ENCODE measurements at places on chromosomes 12 and 14. TPM values are rescaled to one million over a fixed set of nuclear protein-coding genes. Genes with fewer than 3 reads are reported as not detected.

The KRT75 gene
- total RNA-seq, result not detected

The KCNA5 gene
- 0.80 TPM for total RNA-seq

The CHST11 gene
- total RNA-seq, result 15.0 TPM

The TPH2 gene
- not detected for total RNA-seq

The LALBA gene
- not detected for total RNA-seq

The PALS1 gene
- total RNA-seq, result 43.0 TPM

The RERG gene
- 34.0 TPM for total RNA-seq

The INHBE gene
- total RNA-seq, result not detected

GRCh38 chr12:5900076-5900475, 45.0 kb downstream of the ANO2 start:
- no peak overlapping the region for H3K4me3 ChIP-seq
- H3K27ac ChIP-seq, result no peak overlapping the region
- no peak for DNase-seq
- no peaks in the 10 kb centered on the region for H3K36me3 ChIP-seq

DNA sequence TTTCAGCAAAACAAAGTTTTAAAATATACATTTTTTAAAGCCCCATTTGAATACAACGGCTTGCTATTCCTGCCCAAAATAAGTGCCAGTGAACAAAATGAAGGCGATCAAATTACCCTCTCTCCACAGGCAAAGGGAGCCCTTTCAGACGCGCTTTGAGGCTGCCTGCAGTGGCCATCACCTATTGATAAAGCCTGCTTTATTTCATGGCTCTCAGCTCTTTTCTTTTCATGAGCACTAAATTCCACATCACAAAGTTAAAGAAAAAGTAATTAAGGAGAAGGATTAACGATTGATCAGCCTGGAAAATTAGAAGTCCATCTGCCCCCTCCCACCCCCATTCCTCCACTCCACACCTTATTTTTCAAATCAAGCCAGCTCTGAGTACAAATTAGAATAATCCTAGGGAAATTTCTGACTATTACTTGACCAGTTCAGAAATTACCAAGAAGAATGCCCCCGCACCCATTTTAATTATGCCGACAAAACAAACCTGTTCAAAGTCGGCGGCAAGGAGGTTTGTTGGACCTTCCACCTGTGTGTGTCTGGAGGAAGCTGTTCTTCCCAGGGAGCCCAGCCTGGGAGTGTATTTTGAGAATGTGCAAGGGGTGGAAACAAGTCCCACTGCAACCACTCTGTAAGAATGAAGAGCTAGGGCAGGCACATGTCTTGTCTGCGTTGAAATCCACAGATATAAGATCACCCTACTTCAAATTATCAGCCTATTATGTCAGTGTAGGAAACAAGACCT, 64.2 kb upstream of the RIC8B start:
- H3K27me3 ChIP-seq, result no peaks in the 10 kb centered on the region
- no peak for DNase-seq
- H3K4me3 ChIP-seq, result no peak overlapping the region
- H3K36me3 ChIP-seq, result no peaks in the 10 kb centered on the region
- no peak overlapping the region for H3K27ac ChIP-seq

DNA sequence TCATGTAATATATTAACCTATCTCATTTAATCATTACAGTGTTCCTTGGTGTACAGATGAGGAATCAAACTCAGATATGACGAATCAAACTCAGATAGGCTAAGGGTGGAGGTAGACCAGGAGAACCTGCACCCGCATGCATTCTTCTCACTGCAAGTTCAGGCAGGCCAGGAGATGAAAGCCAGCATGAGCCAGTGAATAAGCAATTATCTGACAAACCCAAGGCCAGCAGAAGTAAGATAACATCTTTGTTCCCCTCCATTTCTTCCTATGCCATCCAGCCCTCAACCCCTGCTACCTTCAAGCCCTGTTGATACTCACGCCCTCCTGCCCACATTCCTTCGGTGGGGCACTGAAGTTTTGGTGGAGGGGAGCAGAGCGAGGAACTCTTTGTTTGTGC, 152.2 kb downstream of the ETV6 start:
- no peak overlapping the region for H3K4me3 ChIP-seq
- no peak overlapping the region for H3K27ac ChIP-seq
- peaks cover 7% of the 10 kb centered on the region for H3K36me3 ChIP-seq
- no peaks in the 10 kb centered on the region for H3K27me3 ChIP-seq

DNA sequence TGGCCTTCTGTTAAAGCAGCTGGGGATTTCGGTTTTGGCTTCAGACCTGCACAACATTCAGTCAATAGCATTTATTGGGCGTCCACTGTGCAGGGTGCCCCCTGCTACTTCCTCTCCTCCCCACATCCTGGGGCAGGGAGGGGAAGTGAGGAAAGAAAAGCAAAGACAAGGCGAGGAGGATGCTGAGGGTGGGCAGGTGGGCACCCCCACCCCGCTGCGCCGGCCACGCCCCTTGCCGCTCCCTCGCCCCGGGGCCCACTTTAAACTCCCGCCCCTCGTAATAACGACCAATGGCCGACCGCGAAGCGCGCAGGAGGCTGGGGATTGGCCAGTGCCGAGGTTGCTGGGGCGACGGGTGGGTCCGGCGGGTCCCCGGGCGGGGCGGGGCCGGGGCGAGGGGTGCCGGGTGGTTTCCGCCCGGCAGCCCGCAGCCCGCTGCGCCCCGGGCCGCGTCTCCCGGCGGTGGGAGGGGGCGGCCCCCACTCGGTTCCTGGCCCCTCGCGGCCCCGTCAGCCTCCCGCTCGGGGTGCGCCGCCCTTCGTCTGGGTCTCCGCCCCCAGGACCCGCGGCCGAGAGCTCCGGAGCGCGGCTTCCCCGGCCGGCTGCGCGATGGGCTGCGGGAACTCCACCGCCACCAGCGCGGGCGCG, at the start of gene C12orf75:
Gene C12orf75, plus strand, starts transcription at position 409 of the 648 bp plus-strand sequence. Its CDS starts 201 bp downstream, at position 610.
- peak; percentile 81 for DNase-seq
- peak within 1 kb of the TSS; percentile 11 for H3K27ac ChIP-seq
- no peaks in the 10 kb centered on the region for H3K36me3 ChIP-seq
- H3K27me3 ChIP-seq, result peaks cover 8% of the 10 kb centered on the region
- peaks cover 21% of the 10 kb centered on the region for H3K4me1 ChIP-seq
- peak within 1 kb of the TSS; percentile 78 for H3K4me3 ChIP-seq

GRCh38 chr12:62862259-62862881, 72.6 kb downstream of the PPM1H start:
- H3K4me3 ChIP-seq, result no peak overlapping the region
- peak overlapping the region; percentile 6 for H3K27ac ChIP-seq
- H3K36me3 ChIP-seq, result no peaks in the 10 kb centered on the region
- DNase-seq, result no peak
- peaks cover 52% of the 10 kb centered on the region for H3K4me1 ChIP-seq

DNA sequence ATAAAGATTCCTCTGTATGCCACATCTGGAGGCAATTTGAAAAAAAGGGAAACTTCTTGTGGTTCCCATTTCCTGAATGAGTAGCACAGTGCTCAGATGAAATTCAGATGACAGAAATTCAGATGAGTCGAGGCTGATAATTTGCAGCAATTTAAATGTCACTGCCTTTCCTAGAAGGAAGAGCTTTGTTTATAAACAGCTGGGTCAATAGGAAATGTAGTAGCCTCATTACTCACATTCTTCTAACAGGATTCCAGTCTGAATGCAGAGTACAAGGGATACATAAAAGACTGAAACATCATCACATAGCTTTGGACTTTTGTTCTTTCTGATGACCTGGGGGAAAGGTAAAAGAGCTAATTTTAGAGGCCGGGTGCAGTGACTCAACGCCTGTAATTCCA, 11.3 kb upstream of the DACT1 start:
- peaks cover 1% of the 10 kb centered on the region for H3K27me3 ChIP-seq
- peaks cover 34% of the 10 kb centered on the region for H3K4me1 ChIP-seq
- H3K4me3 ChIP-seq, result no peak overlapping the region
- H3K36me3 ChIP-seq, result no peaks in the 10 kb centered on the region
- no peak for DNase-seq

GRCh38 chr14:85041618-85042017, 488.3 kb upstream of the FLRT2 start:
- no peak overlapping the region for H3K27ac ChIP-seq
- H3K4me1 ChIP-seq, result peaks cover 29% of the 10 kb centered on the region
- H3K27me3 ChIP-seq, result no peaks in the 10 kb centered on the region

DNA sequence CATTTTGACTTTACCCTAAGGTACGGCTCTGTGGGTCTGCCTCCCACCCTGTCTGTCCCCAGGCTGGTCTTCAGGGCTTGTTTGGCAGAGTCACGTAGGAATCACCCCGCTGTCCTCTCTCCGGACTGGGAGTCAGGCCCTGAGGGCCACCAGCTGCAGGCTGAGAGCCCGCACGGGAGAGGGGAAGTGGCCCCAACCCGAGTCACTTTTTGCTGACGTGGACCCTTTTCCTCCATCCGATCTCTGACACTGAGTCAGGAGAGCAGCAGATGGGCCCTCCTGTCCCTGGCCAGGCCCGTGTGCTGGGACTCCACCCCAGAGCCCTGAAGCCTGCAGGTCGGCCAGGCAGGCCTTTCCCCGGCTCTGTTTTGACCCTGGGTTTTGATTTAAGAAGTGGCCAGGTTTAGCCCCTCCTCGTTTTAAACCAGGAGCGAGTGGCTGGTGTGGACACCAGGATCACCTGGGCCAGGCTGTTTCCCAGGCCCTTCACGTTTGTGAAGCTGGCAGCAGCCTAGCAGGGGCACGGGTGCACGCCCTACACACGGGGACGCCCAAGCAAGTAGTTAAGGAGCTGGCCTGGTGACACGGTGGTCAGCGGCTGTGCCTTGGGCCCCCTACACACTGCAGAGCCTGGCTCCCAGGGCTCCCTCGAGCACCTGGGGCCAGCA, 12.5 kb upstream of the TEX22 start:
- peaks cover 6% of the 10 kb centered on the region for H3K36me3 ChIP-seq
- H3K27me3 ChIP-seq, result no peaks in the 10 kb centered on the region
- no peak for DNase-seq

DNA sequence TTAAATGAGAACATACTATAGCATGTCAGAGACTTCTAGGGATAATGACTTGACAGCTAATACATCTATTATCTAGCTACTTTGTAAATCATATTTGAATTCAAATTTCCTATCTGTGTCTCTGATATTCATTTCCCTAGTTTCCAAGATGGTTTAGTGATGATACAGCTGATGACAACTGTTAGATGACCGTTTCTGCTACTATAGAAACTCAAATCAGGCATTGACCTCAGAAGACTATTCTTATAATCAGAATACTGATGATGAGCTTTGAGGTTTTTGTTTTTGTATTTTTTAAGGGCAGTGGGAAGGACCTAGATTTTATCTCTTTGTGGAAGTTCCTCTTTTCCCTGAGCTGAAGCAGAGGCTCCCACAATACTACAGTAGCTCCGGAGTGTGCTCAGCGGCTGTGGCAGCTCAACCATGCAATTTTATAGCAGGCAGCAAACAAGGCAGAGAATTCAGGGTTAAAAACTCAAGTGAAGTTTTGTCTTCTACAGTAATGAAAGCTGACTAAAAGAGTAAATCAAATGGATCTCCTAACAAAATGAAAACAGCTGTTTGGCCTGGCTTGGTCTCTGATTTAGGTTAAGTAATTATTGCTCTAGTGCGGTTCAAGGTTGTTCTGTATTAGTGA, 145.1 kb downstream of the SLC25A21 start:
- H3K4me3 ChIP-seq, result no peak overlapping the region
- peaks cover 5% of the 10 kb centered on the region for H3K4me1 ChIP-seq
- DNase-seq, result no peak
- no peaks in the 10 kb centered on the region for H3K27me3 ChIP-seq
- H3K36me3 ChIP-seq, result no peaks in the 10 kb centered on the region

DNA sequence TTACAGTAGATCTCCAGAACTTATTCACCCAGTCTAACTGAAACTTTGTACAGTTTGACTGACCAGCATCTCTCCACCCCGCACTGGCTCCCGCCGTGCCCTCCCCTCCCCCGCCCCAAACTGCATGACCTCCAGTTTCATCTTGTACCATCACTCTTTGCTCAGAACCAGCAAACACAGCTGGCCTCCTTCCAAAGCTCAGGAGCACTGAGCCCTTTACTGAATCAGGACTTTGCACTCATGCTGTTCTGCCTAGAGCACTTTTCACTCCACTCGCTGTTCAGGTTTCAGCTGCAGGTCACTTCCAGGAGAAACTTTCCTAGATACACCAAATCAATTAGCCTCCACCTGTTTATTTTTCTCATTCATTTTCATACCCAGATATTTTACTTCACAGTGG, 455.3 kb upstream of the PDE3A start:
- H3K36me3 ChIP-seq, result no peaks in the 10 kb centered on the region
- H3K27ac ChIP-seq, result no peak overlapping the region

DNA sequence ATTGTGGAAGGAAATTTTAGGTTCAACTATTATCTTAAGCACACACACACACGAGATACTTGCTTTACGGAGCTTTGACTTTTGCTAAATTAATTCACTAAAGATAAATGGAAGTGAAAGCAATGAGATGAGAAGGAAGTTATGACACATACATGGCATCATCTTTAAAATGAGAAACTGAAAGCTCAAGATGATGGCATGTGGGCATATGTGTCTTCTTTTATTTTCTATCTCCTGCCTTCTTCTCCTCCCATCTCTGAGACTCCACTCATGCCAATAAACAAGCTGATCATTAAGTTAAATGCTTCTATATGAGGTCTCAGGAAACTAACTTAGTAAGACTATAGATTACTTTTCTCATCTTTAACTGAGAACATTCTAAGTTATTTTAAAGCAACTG, 216.7 kb downstream of the MED13L start:
- H3K4me3 ChIP-seq, result no peak overlapping the region
- DNase-seq, result no peak
- no peaks in the 10 kb centered on the region for H3K36me3 ChIP-seq
- no peaks in the 10 kb centered on the region for H3K27me3 ChIP-seq

GRCh38 chr14:73662487-73662943, 17.7 kb downstream of the DNAL1 start:
- no peak overlapping the region for H3K27ac ChIP-seq
- H3K36me3 ChIP-seq, result peaks cover 14% of the 10 kb centered on the region
- H3K4me3 ChIP-seq, result no peak overlapping the region
- H3K27me3 ChIP-seq, result no peaks in the 10 kb centered on the region
- H3K4me1 ChIP-seq, result peaks cover 6% of the 10 kb centered on the region
- DNase-seq, result no peak

GRCh38 chr12:3233797-3234196, 156.6 kb downstream of the TSPAN9 start:
- H3K4me1 ChIP-seq, result peaks cover 47% of the 10 kb centered on the region
- no peak overlapping the region for H3K4me3 ChIP-seq
- no peak overlapping the region for H3K27ac ChIP-seq
- DNase-seq, result no peak

DNA sequence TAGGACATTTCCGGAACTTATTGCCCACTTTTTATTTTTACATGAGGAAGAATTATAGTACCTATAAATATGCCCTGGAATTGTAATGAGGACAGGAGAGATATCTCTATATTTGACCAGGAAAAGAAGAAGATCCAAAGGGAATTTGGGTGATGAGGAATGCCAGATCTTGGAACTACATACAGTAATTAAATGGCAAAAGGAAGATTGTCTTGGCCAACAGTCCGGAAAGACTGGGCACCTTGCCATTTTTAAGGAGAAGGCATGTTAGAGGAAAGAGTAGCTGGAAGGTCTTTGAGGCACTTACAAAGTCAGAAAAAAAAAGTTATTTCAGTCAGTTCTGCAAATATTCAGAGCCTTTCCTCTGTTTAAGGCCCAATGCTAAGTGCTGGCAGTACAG, 616.4 kb downstream of the MED13L start:
- peaks cover 6% of the 10 kb centered on the region for H3K4me1 ChIP-seq
- no peaks in the 10 kb centered on the region for H3K36me3 ChIP-seq
- no peak for DNase-seq
- H3K27ac ChIP-seq, result no peak overlapping the region
- no peak overlapping the region for H3K4me3 ChIP-seq

Data from mesothelial cell of epicardium (in vitro differentiated cells).